Hematopoietic multipotent progenitor cell treated with erythropoietin and hydrocortisone succinate and interleukin-3 and kit ligand, for 17 days (in vitro differentiated cells): ENCODE measurements at places on chromosomes 7 and 10.
A peak's percentile ranks its signal among the peaks of the same experiment; 100 is the strongest.

- peak; percentile 10 for DNase-seq
Measured at GRCh38 chr7:47978790-47979144, 648 bp downstream of the HUS1 start.

GRCh38 chr7:128068785-128069184 is 37.5 kb upstream of the LRRC4 start:
- no peak for DNase-seq

GRCh38 chr10:122233857-122234348 is 37.2 kb upstream of the BTBD16 start:
- DNase-seq: no peak

- no peak for DNase-seq
Measured at GRCh38 chr10:15335508-15335907, 35.6 kb downstream of the FAM171A1 start.

- no peak for DNase-seq
Measured at GRCh38 chr7:78355834-78356233, 557.3 kb downstream of the PHTF2 start.

DNA sequence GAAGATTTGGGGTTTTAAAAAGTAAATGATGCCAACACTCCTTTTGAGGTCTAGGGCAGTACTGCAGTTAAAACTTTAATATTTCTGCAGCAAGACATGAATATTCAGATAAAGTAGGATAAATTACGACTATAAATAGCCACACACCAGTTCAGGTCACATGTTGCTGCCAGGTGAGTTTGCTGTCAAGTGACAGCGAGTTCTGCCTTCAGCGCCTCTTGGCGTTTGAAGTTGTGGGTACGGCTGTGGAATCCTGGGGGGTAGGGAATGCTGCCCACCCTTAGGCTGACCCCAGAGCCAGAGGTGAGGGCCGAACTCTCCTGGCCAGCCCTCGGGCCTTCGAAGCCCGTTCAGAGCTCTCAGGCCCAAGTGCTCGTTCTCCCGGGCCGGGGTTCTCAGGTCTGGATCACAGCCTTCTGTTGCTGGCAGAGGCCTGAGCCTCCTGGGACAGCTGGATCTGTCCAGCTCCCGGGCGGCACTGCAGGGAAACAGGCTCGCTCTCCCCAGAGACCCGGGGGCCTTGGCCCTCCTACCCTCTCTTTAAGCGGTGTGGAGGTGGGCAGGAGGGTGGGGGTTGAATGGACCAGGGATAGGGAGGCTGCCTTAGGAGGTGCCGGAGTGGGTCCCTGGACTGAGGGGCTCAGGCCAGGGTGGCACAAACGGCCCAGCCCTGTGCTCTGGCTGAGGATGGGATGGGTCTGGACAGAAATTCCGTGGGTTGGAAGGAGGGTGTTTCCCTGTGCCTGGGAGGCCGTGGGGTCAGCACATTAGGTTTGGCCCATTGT is 5.4 kb downstream of the BRI3 start:
- no peak for DNase-seq

DNA sequence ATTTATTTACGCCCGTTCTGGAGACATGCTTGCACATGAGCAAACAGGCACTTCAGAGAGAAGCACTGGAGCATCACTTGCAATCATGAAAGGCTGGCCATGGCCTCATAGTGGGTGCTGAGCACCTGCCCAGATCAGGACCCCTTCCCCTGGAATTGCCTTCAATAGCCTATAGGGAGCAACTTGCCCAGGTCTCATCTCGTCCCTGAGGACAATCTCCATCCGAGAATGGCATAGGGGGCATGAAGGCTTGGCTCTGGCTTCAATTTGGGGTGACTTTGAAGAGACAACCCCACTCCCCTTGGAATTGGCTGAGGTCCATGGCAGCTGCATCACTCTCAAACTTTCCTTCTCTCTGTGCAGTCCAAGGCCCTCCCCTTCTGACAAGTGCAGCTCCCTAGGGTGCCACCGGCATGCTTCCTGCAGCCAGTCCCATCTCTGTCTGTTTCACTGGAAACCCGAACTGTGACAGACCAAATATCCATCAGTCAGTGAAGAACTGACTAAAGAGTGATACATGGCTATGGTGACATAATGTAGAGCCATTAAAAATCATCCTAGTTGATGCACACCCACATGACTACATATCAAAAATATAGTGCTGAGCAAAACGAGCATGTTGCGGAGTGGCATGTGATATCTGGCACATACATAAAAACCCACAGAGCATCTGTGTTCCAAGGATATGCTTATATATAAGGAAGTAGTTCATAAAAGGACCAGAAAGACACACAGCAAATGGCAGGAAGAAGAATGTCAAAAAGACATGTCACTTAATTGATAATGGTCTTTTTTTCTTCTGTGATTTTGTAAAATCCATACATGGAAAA is 12.4 kb downstream of the GDF2 start:
- no peak for DNase-seq

DNA sequence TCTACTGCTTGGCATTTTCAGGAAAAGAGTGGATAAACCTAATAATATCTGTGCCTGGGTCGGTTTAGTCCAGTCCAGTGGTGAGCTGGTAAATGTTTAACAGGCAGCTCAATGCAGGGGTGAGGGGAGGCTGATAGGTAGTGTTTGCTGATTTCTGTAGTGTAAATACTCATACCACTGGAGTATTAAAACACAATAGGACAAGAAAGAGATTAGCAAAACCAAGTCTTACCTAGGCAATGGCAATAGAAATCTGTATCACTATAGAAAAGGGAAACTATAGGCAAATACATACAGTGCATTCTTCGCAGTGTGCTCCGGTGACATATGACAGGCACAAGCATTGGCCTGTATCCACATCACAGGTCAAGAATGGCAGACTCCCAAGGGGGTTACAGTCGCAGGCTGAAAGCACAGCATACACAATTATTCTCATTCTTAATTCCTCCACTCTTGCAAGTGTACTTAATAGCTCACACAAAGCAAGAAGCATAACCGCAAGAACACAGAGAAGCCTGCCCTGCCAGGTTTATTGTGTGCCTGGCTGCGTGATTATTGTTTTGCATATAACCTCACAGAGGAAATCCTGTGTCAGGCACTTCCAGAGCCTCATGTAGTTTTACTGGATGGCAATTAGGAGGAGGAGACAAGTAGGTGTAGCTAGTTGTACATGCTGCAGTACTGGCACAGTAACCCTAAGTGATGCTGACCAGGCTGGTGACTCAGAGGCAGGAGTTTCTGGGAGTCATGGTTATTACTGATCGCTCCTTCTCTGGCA is 35.0 kb downstream of the LAMB4 start:
- no peak for DNase-seq

- DNase-seq: no peak
Measured at GRCh38 chr10:63666836-63667383, 145.7 kb downstream of the REEP3 start.

- no peak for DNase-seq
Measured at GRCh38 chr10:61271127-61271780, 181.9 kb downstream of the TMEM26 start.

DNA sequence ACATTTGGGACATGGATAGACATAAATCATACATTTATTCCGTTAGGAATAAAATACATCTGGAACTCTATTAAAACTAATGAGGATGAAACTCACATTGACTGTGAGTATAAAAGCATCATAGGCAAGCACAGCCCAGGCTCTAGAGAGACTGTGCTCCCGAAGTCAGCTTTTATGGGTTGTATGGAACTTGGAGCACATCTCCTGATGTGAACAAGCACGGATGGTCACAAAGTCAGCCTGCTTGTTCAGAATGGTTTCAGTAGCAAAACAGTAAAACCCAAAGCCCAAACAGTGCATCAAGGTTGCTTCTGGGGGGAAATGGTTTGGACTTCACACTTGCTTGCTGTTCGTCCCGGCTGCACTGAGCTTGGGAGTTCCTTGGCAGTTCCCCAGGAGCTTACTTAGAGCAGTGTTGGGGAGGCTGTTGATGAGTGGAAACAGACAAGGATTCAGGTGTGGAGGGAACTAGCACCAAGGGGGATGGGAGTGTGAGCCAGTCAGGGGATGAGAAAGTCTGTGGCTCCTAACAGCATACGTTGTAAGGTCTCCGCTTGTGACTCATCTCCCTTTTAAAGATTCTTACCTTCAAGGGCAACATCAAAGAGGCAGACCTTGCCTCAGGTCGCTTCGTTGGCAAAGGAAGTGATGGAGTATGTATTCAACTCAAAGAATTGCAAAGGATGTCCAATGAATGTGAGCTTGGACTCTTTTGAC is 19.7 kb upstream of the ITGA8 start:
- DNase-seq: no peak

DNA sequence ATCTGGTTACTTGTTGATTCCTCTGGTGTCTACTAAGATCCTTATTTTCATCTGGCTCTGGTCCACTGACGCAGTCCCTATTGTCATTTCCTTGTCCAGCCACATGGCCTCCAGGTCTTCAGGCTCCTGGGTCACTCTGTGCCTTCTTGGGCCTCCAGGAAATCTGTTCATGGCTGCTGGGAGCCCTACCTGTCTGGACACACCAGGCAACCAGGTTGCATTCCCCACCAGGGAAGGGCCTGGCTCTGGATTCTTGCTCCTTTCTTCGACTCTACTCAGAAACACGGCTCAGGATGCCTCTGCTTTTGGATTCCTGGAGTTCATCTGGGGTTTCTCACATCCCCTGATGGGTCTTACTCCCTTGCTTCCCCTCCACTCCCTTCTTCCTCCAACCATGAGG is 8.0 kb upstream of the PPIF start:
- DNase-seq: no peak

DNA sequence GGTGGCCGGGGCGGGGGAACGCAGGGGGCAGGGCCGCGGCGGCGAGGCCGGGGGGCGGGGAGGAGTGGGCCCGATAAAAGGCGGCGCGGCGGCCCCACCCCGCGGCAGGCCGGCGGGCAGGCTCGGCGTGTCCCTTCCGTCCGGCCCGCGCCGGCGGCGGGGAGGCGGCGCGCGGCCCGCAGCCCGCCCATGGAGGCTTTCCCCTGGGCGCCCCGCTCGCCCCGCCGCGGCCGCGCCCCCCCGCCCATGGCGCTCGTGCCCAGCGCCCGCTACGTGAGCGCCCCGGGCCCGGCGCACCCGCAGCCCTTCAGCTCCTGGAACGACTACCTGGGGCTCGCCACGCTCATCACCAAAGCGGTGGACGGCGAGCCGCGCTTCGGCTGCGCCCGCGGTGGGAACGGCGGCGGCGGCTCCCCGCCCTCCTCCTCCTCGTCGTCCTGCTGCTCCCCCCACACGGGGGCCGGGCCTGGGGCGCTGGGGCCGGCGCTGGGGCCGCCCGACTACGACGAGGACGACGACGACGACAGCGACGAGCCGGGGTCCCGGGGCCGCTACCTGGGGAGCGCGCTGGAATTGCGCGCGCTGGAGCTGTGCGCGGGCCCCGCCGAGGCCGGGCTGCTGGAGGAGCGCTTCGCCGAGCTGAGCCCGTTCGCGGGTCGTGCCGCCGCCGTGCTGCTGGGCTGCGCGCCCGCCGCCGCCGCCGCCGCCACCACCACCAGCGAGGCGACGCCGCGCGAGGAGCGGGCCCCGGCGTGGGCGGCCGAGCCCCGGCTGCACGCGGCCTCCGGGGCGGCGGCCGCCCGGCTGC is at the start of gene NANOS1:
NANOS1 (plus strand) TSS at position 102 of the 808 bp plus-strand sequence; CDS start at position 190, 88 bp downstream.
- no peak for DNase-seq

DNA sequence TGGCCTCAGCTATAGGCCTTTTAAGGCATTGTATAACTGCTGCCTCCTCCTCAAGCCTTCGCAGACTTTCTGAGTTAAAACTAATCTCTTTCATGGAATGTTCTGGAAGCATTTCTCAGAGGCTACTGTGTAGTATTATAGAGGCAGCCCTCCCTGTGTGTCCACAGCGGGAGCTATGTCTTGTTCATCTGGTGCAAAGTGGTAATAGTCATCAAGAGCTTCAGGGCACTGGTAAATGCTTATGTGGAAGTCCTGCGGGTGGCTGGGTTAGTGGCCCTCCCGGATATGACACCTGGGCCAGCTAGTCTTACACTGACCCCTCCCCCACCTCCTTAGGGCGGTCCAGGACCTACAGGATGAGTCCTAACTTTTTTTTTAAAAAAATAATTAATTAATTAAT is 2.2 kb upstream of the ABHD11 start:
- peak; percentile 5 for DNase-seq

GRCh38 chr7:1569833-1570632 is at the start of gene PSMG3:
TSS of gene PSMG3 (minus strand) at chr7:1570032. CDS start at chr7:1569339, 693 bp downstream.
- peak; percentile 82 for DNase-seq
